ENCODE measurements at places on chromosomes 2 and 18. TPM values are rescaled to one million over a fixed set of nuclear protein-coding genes. Genes with fewer than 3 reads are reported as not detected.

Gene SPP2
- total RNA-seq = not detected

Gene SLC5A7
- total RNA-seq = 0.20 TPM

Gene DPP4
- 28.1 TPM for total RNA-seq

Gene APLF
- total RNA-seq = 3.5 TPM

Gene WNT6
- total RNA-seq = 1.5 TPM

Gene SIX2
- total RNA-seq = not detected

Gene VWA3B
- total RNA-seq = 0.58 TPM

Gene SOWAHC
- 19.4 TPM for total RNA-seq

Gene SERPINB13
- total RNA-seq = not detected

Gene TGFA
- 51.0 TPM for total RNA-seq

Gene CHRNG
- not detected for total RNA-seq

Gene UGT1A4
- total RNA-seq = 5.2 TPM

Gene NETO1
- not detected for total RNA-seq

Gene WDCP
- total RNA-seq = 8.4 TPM

Gene ABCG8
- total RNA-seq = 2.6 TPM

Gene FNDC4
- total RNA-seq = 13.4 TPM

Gene RGPD4
- total RNA-seq = not detected

Gene RBM44
- total RNA-seq = 0.55 TPM

Gene ACMSD
- 47.0 TPM for total RNA-seq
